HFF-Myc (cell line): ENCODE measurements at places on chromosomes 16 and 17.

DNA sequence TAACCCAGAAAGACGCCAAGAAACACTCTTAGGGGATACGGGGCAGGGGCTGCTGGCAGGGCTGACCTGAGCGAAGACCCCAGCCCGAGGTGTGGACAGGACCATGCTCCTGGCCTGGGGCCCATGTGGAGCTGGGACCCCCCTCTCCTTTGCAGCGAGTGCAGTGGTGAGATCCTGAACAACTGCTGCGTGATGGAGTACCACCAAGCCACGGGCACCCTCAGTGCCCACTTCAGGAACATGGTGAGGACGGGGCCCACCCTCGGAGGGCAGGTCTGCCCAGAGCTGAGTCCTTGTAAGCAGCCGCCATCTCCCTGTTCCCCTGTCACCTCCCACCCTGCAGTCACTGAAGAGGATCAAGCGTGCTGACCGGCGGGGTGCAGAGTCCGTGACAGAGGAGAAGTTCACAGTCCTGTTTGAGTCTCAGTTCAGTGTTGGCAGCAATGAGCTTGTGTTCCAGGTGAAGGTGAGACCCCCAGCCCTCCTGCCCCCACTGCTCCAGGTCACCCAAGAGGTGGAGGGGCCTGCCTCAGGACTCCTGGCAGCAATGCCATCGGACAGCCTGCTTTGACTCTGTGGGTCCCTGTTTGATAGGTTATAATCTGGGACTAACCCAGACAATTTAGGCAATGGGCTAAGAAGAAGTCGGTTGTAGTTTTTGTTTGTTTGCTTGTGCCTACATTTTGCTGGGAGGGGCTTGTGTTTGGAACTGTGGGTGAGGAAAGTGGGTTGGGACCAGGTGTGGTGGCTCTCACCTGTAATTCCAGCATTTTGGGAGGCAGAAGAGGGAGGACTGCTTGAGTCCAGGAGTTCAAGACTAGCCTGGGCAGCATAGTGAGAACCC is 16.1 kb downstream of the STAT5A start:
- no peak for DNase-seq

- DNase-seq: no peak
Observed at GRCh38 chr17:45288825-45289224, 26.9 kb upstream of the SPATA32 start.

DNA sequence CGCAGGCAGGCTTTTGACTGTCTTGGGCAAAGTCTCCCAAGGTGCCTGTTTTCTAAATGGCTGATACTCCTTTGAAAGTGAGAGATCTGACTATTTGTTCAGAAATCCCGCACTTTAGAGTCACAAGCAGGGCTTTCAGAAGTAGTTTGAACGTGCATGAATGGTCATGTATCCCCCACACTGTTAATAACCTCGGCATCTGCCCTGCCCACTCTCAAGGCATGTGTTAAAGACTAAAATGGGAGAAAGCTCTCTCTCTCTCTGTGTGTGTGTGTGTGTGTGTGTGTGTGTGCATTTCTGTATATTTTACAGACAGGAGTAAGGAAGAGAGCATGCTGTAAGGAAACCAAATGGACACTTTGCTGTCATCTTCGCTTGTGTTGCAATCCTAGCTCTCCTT is 163.7 kb downstream of the MAF start:
- DNase-seq: no peak

DNA sequence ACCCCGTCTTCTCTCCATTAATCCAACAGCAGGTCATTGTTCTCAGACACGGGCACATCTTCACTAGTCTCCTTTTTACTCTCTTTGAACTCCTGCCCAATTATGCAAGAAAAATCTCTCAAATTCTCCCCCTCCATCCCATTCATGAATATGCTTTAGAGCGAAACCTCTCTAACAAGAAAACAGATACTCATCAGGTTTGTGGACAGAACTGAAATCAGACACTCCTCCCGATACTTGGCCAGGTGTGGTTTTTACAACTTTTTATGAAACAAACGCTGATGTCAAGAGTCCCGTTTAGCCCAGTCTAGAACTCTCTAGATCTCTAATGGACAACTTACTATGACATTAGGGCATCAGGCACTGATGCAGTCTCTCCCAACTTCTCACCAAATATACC is 40.9 kb downstream of the PIK3R5 start:
- no peak for DNase-seq
